Testis (tissue), 5 donors: ENCODE measurements at places on chromosomes 5 and 9.
A peak's percentile ranks its signal among the peaks of the same experiment; 100 is the strongest.

GRCh38 chr9:81103597-81104471 is 585.5 kb downstream of the TLE1 start:
- no peak for DNase-seq

GRCh38 chr5:171659896-171660295 is 125.7 kb upstream of the SMIM23 start:
- no peak for DNase-seq

DNA sequence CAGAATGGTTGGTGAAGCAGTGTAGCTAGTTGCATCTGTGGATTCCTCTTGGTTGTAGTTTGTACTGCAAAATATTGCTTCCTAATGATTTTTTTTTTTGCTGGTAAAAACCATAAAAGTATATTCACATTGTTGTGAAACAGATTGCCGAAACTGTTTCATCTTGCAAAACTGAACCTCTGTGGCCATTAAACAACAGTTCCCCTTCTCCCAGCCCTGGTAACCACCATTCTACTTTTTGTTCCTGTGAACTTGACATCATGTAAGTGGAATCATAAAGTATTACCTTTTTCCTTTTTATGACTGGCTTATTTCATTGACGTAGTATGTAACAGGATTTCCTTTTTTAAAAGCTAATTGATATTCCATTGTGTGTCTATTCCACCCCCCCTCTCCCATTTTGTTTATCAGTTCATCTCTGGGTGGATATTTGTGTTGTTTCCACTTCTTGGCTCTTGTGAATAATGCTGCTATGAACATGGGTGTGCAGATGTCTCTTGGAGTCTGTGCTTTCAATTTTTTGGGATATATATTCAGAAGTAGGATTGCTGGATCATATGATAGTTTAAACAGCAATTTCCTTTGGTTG is 11.8 kb downstream of the SUB1 start:
- DNase-seq = no peak

DNA sequence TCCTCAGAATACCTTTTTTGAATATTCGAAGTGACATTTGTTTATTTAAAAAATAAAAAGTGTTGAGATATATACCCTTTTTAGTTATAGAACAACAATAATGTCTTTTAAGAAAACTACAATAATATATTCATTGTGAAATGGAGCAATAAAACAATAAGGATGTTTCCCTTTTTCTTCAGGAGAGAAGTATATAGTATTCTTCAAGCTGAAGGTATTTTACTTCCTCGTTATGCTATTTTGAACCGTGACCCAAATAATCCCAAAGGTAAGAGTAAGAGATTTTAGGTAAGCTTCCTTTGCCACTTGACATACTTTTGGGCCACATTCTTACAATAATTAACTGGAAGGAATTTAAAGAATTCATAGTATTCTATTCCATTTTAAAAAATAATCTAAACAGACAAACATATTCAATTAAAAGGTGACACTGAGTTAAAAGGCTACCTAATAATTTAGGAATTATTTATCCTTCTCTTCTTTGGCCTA is 18.1 kb downstream of the PPIP5K2 start:
- DNase-seq = no peak

DNA sequence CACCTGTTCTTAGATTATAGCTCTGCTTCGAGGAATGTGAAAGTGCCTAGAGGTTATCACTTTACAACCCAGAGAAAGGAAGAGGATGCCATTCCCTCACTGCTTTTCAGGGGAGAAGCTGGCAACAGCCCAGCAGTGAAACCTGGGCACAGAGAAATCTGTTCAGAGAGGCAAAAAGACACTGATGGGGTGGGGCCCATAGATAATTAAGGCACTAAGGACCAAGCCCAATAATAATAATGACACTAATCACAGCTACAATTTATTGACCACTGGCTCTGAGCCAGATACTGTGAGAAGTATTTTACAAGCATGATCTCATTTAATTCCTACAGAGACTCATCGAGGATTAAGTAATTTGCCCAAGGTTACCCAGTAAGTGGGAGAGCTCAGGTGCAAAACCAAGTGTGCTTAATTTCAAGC is 168.3 kb downstream of the PIK3R1 start:
- DNase-seq = no peak

GRCh38 chr5:119353686-119354366 is 2.0 kb upstream of the TNFAIP8 start:
- no peak for DNase-seq

DNA sequence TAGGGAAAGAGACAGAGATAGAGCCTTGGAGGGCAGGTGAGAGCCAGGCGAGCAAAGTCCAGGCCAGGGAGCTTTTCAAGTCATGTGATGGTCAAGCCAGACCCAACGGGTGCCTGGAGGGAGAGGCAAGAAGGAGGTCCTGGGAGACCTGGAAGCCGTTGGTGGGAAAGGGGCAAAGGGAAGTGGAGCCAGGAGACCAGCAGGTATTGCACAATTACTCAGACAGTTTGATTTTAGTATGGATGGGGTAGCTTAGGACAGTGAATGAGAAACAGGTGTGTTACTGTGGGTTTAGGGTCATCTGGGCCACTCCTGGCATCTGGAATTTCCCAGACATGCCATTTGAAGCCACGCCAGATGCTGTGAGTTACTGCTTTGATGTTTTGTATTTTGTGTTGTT is 5.1 kb downstream of the SECISBP2 start:
- no peak for DNase-seq

GRCh38 chr9:132150256-132150655 is 11.6 kb upstream of the NTNG2 start:
- DNase-seq = no peak

DNA sequence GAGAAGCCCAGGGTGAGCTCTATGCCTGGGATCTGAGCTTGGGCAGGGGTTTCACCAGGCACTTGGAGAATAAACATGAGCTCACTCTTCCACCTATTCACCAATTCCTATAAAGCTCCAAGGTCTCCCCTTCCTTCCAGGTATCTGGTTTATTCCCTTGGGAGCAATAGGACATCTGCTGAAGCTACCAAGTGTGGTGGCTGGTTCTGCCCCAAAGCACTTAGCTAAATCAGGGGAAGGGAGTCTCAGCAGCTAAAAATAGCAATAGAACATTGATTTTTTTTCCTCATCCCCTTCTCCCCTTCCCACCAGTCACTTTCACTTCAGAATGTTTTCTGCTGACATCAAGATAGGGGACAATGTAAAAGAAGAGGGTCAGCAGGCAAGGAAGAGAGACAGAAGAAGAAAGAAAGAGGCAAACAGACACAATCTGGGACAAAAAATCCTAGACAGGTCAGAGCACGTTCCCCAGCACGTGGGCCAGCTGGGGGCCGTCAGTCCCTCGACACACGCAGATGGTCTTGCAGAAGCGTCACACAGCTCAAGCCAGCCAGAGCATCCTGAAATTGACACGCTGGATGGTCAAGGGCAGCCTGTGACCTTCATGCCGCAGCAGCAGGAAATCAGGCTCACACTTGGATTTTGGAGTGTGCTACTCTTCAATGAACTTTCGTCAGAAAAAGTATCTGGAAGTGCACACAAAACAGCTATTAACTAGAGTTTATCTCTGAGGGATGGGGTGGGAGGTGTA is 176.0 kb downstream of the ZNF608 start:
- no peak for DNase-seq

GRCh38 chr5:143740956-143741355 is 71.0 kb upstream of the HMHB1 start:
- no peak for DNase-seq

GRCh38 chr9:22423566-22423965 is 23.1 kb upstream of the DMRTA1 start:
- DNase-seq = no peak

DNA sequence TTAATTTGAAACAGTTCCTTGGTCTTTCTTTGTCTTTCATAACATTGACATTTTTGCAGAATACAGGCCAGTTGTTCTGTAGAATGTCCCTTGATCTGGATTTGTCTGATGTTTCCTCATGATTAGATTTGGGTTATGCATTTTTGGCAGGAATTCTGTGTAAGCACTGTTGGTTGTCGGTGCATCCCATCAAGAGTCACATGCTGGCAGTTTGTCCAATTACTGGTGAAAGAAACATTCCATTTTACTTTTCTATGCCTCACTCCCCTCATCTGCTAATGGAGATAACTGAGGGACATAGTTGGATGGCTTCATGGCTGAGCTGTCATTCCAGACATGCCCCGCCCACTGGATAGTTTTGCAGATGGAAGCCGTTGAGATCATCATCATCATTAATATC is 7.6 kb upstream of the ZNF618 start:
- no peak for DNase-seq

DNA sequence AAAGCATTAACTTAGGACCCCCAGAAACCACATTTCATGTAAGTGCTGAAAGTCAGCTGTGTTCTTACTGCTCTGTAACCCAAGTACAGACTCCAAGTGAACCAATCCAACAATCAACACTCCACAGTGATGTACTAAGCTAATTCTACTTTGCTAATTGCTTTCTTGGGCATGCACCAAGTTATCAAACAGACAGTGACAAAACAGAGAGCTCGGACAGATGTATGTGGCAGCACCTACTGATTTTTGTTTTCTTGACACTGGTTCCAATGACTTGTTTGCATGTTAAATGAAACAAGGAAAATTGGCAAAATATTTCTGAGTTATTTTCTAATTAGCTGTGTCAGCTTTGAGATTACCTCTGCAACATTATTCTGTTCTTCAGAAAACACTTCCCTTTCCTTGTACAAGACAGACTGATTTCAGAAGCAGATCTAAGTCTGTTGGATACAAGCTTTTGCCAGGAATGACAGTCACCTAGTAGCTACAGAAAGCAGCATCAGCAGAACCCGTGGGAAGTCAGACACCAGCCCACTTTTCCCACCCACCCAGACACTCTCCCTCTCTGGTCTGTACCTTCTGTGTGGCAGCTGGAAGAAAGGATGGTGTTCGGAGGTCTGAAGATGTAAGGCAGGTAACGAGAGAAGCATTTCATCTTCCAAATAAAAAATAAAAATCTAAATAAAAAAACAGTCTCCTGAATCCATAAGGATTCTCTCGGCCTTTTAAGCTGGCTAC is 176.7 kb upstream of the PPP2R2B start:
- no peak for DNase-seq

GRCh38 chr5:98296426-98296825 is 477.0 kb upstream of the RGMB start:
- no peak for DNase-seq

DNA sequence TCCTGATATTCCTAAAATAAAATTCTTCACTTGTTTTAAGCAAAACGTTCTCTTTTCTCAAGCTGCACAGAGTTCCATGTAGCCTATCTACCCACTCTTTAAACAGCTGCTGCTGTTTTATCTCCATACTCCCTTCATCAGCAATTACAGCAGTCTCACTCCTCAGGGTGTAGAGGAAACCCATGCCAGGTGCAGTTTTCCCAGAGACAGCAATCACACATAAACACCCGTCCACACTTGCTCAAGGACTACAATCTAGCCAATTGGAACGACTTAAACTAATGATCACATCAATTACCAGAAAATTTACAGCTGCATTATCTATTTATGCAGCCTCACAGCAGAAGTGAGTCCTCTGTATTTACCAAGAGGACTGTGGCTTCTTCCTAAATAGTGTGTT is 141.7 kb downstream of the HTR1A start:
- DNase-seq = no peak

- DNase-seq = no peak
Measured at GRCh38 chr5:121885630-121886029, 33.9 kb downstream of the FTMT start.

DNA sequence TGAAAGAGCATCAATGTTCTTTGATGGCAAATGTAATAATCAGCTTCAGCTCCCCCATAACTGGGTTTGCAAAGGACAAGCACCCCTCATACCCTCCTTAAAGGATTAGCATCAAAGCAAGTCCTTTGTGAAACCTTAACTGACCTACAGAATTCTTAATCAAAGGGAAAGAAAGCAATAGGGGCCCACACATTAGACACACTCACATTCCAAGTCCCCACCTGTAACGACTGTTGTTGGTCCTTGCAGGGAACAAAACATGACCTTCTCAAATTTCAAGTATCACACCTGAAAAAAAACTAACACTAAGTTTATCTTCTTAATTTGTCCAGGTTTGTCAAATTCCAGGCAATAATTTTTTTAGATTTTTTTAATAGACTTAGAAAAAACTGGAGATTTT is 32.6 kb downstream of the TTC39B start:
- DNase-seq = no peak

- DNase-seq = peak; percentile 81
Measured at GRCh38 chr5:173163219-173163618, 18.9 kb downstream of the BNIP1 start.

DNA sequence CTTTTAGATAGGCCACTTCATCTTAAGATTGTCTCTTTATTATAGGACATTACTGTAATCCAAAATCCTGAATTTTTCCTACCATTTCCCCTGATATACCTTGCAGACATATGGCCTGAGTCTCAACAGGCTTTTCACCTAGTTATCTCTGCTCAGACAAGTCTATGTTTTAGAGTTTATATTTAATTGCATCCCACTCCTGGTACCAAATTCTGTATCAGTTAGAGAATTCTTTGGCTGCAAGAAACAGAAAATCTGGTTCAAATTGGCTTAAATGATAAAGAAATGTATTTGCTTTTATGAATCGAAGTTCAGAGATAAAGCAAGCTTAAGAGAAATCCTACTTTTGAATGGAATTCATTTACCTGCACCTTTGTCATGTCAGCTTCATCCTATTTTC is 102.2 kb upstream of the OSMR start:
- DNase-seq = no peak

DNA sequence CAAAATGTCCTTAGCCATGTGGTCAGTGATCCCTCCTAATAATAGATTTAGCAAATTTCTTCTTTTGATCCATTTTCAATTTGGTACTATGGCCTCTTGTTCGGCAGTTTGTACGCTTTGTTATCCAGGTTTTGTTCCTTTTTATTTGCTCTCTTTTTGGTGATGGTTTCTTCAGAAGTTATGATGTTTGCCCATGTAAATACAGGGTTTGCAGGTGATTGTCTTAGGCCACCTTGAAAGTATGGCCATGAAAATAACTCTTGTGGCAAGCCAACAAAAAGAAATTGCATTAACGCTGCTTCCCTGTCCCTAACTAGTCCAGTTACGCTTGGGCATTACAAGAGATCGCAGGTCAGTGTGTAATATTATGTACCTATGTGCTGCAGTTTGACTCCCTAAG is 8.6 kb downstream of the GPR151 start:
- no peak for DNase-seq

GRCh38 chr5:135706893-135707292 is 127.6 kb upstream of the SLC25A48 start:
- DNase-seq = no peak
